A549 treated with AZD2906 at 1 μM for 4 hours (cell line): ENCODE measurements at places on chromosomes 2 and 18. TPM values are rescaled to one million over a fixed set of nuclear protein-coding genes. Genes with fewer than 3 reads are reported as not detected.

Gene SLC11A1
- 0.16 to 0.21 TPM (median 0.17 TPM) in 5 replicates for total RNA-seq

Gene SCYGR4
- total RNA-seq = not detected in 5 replicates

Gene HES6
- total RNA-seq = 8.0 to 15.1 TPM (median 14.5 TPM) in 5 replicates

Gene CD302
- total RNA-seq = 2.0 to 2.3 TPM (median 2.1 TPM) in 5 replicates

Gene GREB1L
- 3.1 to 5.9 TPM (median 5.3 TPM) in 5 replicates for total RNA-seq

Gene CKAP2L
- total RNA-seq = 11.8 to 19.1 TPM (median 13.9 TPM) in 5 replicates

Gene NR4A2
- 1.6 to 2.3 TPM (median 2.0 TPM) in 5 replicates for total RNA-seq

Gene NT5C1B
- not detected in 5 replicates for total RNA-seq

Gene LOXL3
- total RNA-seq = 0.31 to 0.60 TPM (median 0.49 TPM) in 5 replicates

Gene DAW1
- 2.1 to 3.4 TPM (median 2.2 TPM) in 5 replicates for total RNA-seq

Gene NEU4
- total RNA-seq = 0.13 to 0.40 TPM (median 0.21 TPM) in 5 replicates

Gene ANKRD62
- total RNA-seq = not detected in 5 replicates

Gene SNRNP27
- 45.5 to 76.1 TPM (median 49.1 TPM) in 5 replicates for total RNA-seq

Gene SERPINB10
- total RNA-seq = not detected in 5 replicates

Gene CTIF
- total RNA-seq = 11.2 to 16.5 TPM (median 15.0 TPM) in 5 replicates

Gene VWA3B
- 0.09 to 0.14 TPM (median 0.12 TPM) in 3 of 5 replicates, not detected in the others for total RNA-seq

Gene CERKL
- 0.30 to 0.46 TPM (median 0.33 TPM) in 5 replicates for total RNA-seq

Gene ESPNL
- 0.07 to 0.22 TPM (median 0.14 TPM) in 5 replicates for total RNA-seq

Gene IL1RL2
- 0.05 TPM in 1 of 5 replicates, not detected in the others for total RNA-seq

Gene LPIN1
- total RNA-seq = 9.6 to 10.7 TPM (median 9.8 TPM) in 5 replicates

Gene ANKRD36B
- 4.7 to 5.9 TPM (median 5.0 TPM) in 5 replicates for total RNA-seq

Gene HTR2B
- 0.03 TPM in 2 of 5 replicates, not detected in the others for total RNA-seq

Gene DSG3
- total RNA-seq = 0.01 to 0.02 TPM (median 0.02 TPM) in 5 replicates

Gene FRZB
- 0.04 to 0.13 TPM (median 0.11 TPM) in 5 replicates for total RNA-seq

Gene TUBA3E
- 5.2 to 8.8 TPM (median 6.9 TPM) in 5 replicates for total RNA-seq

Gene TUBA3D
- total RNA-seq = 8.3 to 16.0 TPM (median 10.2 TPM) in 5 replicates

Gene PROC
- total RNA-seq = 5.0 to 5.8 TPM (median 5.5 TPM) in 5 replicates

Gene DYNAP
- total RNA-seq = not detected in 5 replicates

Gene KCNIP3
- 1.4 to 2.4 TPM (median 2.2 TPM) in 5 replicates for total RNA-seq

Gene MYOM1
- total RNA-seq = 0.10 to 0.32 TPM (median 0.13 TPM) in 5 replicates

Gene SMAD2
- total RNA-seq = 48.5 to 72.1 TPM (median 58.2 TPM) in 5 replicates

Gene CFAP65
- total RNA-seq = 0.11 to 0.32 TPM (median 0.17 TPM) in 5 replicates

Gene LYG1
- total RNA-seq = 1.0 to 2.2 TPM (median 1.7 TPM) in 5 replicates

Gene CHRND
- not detected in 5 replicates for total RNA-seq

Gene CNGA3
- 0.02 to 0.11 TPM (median 0.03 TPM) in 4 of 5 replicates, not detected in the other for total RNA-seq

Gene LIPG
- total RNA-seq = 0.13 to 0.55 TPM (median 0.17 TPM) in 5 replicates
